Mesenchymal stem cell (in vitro differentiated cells and primary cell): ENCODE measurements at places on chromosomes 6 and 20.

GRCh38 chr20:44646023-44646640, 5.4 kb downstream of the ADA start:
- peak; percentile 50 for DNase-seq

DNA sequence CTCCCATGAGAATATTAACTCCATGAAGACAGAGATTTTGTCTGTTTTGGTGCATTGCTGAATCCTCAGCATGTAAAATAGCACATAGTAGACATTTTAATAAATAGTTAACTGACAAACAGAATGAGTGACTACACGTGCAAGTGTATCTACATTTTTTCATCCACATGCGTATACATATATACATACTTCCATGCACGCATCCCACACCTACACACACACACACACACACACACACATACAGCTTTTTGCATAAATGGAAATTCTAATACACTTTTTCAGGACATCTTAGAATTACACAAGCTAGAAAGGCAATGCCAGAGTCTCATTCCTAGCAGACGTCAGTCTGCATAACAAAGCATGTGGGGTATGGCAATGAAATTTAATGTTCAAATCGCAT, 139.7 kb upstream of the LRFN2 start:
- DNase-seq: no peak

DNA sequence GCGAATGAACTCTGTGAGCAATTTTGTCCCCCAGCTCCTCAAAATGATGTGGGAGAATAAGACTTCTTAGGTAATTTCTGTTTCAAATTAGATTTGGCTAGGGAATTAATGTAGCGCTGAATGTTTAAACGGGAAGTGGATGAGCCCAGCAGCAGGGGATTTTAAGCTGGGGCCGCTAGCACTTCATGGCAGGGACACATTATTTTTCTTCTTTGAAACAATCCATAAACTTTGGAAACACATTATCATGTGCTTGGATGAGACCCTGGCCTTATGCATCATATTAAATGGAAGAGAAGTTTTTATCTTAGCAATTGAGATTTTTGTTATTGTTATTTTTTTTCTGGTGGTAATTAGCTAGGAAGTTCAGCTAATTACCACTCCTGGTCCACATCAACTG, 74.2 kb upstream of the FUCA2 start:
- no peak for DNase-seq

DNA sequence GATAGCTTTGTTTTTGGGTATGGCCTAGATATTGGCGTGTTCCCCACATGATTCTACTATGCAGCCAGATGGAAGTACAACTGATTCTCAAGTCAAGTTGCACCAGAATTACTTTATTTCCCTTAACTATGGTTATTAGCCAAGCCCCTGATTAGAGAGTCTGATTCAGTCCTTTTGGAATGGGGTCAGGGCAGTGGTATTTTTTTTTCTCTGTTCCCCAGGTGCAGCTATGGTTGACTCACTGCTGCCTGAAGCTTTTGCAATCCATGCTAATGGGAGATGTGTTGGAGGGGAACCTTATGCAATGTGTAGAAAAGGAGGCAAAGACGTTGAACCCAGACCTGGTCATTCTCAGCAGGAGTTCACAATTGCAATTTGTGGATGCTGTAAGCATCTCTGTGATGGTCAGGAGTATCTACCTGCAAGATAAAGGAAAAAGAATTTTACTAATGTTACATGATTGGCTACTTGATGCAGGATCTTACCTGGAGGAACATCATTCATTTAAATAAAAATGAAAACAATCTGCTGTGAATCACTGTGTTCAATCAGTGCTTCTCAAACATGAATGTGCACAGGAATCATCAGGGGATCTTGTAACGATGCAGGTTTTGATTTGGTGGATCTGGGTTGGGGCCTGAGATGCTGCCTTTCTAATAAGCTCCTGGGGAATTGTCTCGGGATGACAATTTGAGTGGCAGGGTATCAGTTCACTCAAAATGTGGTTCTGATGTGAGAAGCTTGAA, 49.4 kb downstream of the PFDN4 start:
- DNase-seq: no peak

GRCh38 chr6:149847939-149848267, 16.3 kb downstream of the LRP11 start:
- no peak for DNase-seq

GRCh38 chr20:48189181-48189580, 403.9 kb upstream of the SULF2 start:
- peak; percentile 25 for DNase-seq

GRCh38 chr6:3835785-3836184, 13.4 kb upstream of the FAM50B start:
- DNase-seq: no peak

DNA sequence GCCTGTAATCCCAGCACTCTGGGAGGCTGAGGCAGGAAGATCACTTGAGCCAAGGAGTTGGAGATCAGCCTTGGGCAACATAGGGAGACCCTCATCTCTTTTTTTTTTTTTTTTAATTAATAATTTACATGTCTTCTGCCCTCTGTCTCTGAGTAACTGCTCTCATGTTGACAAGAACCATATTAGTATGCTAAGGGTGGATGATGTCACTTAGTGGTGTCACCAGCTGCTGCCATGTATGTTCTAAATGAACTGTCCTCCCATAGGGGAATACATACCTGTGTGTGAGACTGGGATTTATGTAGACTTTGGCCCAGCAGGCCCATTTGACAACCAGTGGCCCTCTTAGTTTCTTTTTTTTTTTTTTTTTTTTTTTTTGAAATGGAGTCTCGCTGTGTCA, 65.6 kb downstream of the SCAND1 start:
- DNase-seq: peak; percentile 33

DNA sequence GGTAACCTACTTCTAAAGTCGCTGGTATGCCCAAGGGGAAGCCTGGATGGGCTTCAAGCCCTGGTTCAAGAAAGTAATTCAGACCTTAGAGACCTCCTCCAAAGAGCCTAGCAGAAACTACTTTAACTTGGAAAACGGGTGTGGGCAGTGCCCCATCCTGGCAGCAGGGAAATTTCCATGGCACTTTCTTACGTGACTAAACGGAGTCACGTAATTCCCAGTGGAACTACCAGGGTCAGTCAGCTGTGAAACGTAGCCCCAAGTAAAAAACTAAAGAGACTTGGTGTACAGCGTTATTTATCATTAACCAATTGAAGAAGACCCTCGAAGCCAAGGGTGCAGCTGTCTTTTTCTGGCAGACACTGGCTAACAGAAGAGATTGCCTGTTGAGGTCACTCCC, 114.0 kb downstream of the RCAN2 start:
- no peak for DNase-seq

DNA sequence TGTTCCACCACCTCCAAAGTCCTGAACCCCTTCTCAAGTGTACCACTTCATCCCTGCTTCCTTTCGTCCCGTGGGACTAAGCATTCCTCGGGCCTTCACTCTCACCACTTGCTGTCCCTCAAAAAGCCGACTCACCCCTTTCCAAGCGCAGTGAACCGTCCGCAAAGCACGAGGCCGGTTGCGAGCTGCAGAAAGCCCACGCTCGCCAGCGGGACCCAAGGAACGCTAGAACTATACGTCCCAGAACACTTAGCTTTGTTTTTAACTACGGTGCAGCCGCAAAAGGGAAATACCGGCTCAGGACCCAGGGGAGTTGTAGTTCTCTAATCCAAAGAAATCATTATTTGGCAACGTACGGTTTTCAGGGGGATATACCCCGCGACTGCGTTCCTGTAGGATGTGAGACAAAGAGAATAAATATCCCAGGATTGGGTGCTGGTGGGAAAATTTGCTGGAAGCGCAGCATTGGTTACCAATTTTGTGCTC, 416 bp upstream of the POLR1H start:
- peak; percentile 65 for DNase-seq

DNA sequence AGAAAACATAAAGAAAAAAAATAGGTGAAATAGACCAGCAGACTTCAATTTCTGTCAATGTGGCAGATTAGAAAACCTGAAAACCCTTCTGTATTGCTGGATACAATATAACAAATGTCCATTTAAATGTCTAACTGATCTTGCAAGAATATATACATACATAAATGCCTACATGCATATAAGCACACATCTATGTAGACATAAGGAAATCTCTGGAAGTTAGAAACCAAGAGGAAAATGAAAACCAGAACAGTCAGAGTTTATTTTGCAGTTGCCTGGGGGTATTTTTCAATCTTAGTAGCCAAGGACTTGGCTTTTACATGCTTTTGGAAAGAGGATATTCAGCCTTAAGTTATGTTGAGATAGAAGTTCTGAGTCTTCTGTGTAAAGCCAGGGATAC, 184.0 kb downstream of the RPS12 start:
- DNase-seq: no peak

- no peak for DNase-seq
Observed at GRCh38 chr6:48747471-48747870, 636.5 kb upstream of the PTCHD4 start.

DNA sequence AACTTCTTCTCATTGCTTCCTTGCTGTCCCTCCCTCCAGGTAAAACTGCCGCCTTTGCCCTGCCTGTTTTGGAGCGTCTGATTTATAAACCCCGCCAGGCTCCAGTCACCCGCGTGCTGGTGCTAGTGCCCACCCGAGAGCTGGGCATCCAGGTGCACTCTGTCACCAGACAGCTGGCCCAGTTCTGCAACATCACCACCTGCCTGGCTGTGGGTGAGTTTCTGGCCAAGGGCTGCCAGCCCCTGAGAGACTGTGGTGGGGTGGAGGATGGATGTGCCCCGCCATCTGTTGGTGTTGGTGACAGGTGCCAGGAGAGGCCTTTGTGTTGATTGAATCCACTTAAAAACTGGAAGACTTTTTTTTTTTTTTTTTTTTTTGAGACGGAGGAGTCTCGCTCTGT, 9.5 kb downstream of the DDX27 start:
- no peak for DNase-seq

- DNase-seq: peak; percentile 83
Observed at GRCh38 chr20:59010995-59011873, 4.2 kb upstream of the CTSZ start.

DNA sequence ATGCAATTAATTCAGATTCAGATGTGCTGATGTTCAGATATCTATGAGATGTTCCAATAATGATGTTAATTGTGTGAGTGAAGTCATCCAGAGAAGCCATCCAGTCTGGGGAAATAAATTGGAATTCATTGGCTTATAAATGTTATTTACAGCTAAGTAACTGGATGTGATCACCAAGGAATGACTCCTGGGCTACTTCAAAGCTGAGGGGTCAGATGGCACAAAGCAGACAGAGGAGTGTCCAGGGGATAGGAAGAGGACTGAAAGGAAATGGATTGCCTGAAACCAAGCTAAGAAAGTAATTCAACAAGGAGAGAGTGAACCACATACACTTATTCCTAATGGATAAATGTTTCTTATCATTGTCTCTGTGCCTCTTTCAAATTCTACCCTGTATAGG, 4.5 kb upstream of the MLIP start:
- DNase-seq: no peak

- DNase-seq: no peak
Observed at GRCh38 chr6:118959903-118960302, 24.9 kb upstream of the MCM9 start.

GRCh38 chr6:99661870-99662269, 55.2 kb downstream of the PRDM13 start:
- DNase-seq: no peak

DNA sequence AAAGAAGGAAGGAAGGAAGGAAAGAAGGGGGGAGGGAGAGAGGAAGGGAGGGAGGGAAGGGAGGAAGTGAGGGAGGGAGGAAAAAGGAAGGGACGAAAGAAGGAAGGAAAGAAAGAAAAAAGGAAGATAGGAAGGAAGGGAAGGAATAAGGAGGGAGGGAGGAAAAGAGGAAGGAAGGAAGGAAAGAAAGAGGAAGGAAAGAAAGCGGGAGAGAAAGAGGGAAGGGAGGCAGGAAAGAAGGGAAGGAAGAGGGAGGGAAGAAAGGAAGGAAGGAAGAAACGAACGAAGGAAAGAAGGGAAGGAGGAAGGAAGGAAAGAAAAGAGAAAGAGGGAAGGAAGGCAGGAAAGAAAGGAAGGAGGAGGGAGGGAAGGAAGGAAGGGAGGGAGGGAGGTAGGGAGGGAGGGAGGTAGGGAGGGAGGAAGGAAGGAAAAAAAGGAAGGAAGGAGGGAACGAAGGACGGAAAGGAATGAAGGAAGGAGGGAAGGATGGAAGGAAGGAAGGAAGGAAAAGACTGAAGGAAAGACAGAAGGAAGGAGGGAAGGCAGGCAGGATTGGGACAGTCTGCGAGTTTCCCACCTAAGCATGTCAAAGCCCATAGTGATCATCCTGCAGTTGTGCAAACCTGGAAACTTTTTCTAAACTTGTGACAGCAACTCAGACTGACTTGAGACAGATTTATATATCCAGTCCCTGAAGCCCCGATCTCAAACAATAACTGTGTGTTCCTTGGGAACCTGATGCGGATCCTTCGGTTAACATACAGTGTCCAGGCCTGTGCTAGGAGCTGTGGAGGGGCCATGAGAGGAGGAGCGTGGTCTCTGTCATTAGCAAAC, 59.8 kb upstream of the IYD start:
- no peak for DNase-seq

GRCh38 chr6:93417421-93418013, 1.8 kb downstream of the EPHA7 start:
- peak; percentile 71 for DNase-seq

GRCh38 chr6:159311618-159312017, 142.4 kb downstream of the FNDC1 start:
- DNase-seq: no peak

- peak; percentile 86 for DNase-seq
Observed at GRCh38 chr6:27791182-27791943, 120.8 kb downstream of the OR2B2 start.

GRCh38 chr6:169803271-169803811, 51.9 kb downstream of the ERMARD start:
- DNase-seq: no peak

GRCh38 chr6:142071981-142072380, 60.7 kb upstream of the GJE1 start:
- no peak for DNase-seq

DNA sequence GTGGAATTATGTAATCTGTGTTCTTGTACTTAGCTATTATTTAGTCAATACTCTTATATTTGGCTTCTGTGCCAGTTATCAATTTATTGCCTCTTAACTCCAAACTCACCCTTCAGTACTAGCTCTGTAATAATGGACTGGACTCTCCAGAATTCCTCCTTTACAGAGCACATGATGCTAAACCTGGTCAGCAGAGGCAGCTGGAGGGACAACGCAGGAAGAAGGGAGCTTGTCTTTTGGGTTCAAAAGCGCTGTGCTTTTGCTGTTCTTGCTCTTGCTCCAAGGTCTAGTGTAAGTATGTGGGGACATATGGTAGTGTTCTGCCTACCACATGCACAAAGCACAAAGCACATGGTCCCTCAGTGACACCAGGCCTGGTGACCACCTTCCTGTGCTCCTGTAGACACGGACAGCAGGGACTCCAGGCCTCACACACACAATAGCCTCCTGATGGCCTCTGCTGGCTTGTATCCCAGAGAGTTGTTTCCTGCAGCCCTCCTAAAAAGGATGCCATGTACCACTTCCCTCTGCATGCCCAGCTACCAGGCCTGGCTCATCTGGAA, 46.1 kb downstream of the CHD6 start:
- DNase-seq: no peak

DNA sequence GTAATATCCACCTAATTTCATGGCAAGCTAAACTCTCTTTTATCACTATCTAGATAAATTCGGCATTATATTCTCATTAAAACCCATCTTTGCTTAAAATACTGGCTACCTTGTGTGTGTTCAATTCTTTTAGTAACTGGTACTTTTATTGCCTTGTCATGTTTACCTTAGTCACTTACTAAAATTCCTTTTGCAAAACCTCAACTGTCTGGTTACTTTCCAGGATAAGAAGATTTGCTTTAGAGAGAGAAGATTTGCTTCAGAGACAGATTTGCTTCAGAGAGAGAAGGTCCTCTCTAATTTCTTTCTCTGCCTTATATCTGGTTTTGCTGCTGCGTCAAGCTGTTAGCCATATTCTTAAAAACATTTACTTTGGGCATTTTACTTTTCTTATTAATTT, 151.5 kb upstream of the MLIP start:
- peak; percentile 24 for DNase-seq

- no peak for DNase-seq
Observed at GRCh38 chr6:164897523-164898235, 411.7 kb downstream of the C6orf118 start.
